ENCODE measurements at places on chromosomes 7 and 10.

DNA sequence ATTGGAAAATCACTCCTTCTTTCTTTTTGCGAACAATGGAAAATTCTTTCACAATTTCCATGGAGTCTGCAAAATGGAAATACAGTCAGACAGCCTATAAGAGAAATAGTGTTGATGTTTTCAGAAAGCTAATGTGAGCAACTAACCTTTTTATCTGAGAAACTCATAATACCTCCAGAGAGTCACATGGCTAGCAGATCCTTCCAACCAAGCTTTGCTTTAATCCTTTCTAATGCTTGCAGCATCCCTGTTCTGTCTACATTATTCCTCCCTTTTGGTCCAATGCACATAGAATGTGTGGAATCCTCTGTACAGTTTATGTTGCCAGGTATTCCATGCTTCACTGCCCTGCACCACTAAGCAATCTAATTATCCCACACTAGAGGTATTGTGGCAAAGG lies 717.5 kb upstream of the LRRN3 start:
- DNase-seq, result no peak

GRCh38 chr10:112631501-112632400 lies 184.7 kb downstream of the VTI1A start:
- no peak for DNase-seq

GRCh38 chr7:151796871-151797537 lies 79.9 kb downstream of the PRKAG2 start:
- no peak for DNase-seq

- DNase-seq, result no peak
These were observed 874 bp downstream of the BAIAP2L1 start for GRCh38 chr7:98399890-98400541.

GRCh38 chr7:17489961-17490360 lies 191.5 kb downstream of the AHR start:
- DNase-seq, result no peak

Measured in NCI-H1930 (cell line).